Fibroblast of the conjunctiva (primary cell): ENCODE measurements at places on chromosomes 2 and 18.

DNA sequence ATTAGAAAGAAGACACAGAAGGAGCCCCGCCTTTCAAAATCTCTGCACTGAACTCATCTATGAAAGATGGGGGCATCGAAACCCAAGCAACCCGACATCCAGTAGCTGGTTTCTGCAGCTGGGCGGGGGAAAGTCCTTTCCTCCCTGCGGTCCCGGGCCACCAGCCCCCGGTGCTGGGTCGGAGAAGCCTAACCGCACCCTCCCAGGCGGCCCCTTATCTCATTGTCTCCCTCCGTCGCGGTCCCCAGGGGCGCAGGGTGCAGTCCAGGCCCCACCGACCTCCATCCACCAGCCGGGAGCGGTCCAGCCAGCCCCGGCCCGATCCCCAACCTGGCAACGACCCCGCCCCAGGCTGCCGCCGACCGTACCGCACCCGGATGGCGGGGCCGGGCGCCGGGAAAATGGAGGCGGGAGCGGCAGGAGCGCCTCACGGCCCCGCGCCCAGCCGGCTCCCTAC is 452 bp downstream of the RAPH1 start:
- DNase-seq = no peak

- DNase-seq = no peak
These were observed 18.4 kb downstream of the NCK2 start for GRCh38 chr2:105763076-105763475.

DNA sequence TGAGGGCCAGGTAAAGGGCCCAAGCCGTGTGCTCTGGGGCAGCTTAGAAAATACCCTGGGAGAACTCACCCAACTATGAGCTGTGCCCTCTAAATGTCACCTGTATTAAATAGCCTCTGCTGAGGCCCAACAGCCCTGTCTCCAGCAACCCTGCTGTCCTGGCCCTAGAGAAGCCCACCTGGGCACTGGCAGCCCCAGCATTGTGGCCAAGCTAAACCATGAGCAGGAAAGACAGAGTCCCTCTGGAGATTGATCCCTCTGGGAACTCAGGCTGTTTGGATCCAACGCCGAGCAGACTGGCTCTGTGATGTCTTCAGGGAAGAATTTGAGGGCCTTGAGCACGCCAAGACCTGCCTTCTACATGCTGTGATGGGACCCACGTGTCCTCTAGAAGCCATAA is 126.5 kb downstream of the TTC32 start:
- DNase-seq = no peak

GRCh38 chr2:26873286-26873983 is 25.5 kb downstream of the DPYSL5 start:
- no peak for DNase-seq

- no peak for DNase-seq
These were observed 306.1 kb downstream of the NOL4 start for GRCh38 chr18:33918571-33918970.

GRCh38 chr2:8617048-8617447 is 64.8 kb upstream of the ID2 start:
- no peak for DNase-seq

GRCh38 chr2:151766437-151767153 is 32.3 kb upstream of the NEB start:
- no peak for DNase-seq

GRCh38 chr2:150872756-150873395 is 385.4 kb upstream of the RND3 start:
- DNase-seq = no peak

- no peak for DNase-seq
These were observed 2.3 kb downstream of the ATP6V1B1 start for GRCh38 chr2:70937866-70938585.

GRCh38 chr2:46167406-46167805 is 129.8 kb upstream of the EPAS1 start:
- no peak for DNase-seq

DNA sequence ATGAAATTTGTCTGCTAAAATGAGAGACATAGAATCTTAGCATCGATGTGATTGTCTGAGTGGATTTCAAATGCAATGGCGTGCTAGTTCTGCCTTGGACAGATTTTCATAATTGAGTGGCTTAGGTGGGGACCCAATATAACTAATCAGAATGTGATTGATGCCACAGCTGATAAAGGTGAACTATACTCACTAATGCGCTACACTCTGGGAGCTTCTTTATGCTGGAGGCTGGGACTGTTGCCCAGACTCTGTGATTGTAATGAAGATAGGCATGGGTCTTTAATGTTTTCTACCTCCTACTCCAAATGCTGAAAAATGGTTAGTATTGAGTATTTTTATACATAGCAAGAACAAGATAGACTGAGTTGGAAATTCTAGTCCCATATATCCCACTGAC is 339.5 kb upstream of the SLC39A10 start:
- DNase-seq = no peak

GRCh38 chr2:160482673-160483072 is 10.9 kb downstream of the RBMS1 start:
- no peak for DNase-seq

GRCh38 chr2:202376460-202377206 is 506 bp downstream of the BMPR2 start:
- no peak for DNase-seq

GRCh38 chr2:31247711-31248110 is 13.8 kb downstream of the EHD3 start:
- no peak for DNase-seq
